Activated naive CD8-positive, alpha-beta T cell treated with anti-CD3 and anti-CD28 coated beads, Interleukin-2, amount 50 U/mL, for 24 hours (primary cell): ENCODE measurements at places on chromosomes 2 and 18.

GRCh38 chr2:158719403-158719802, 75.7 kb upstream of the DAPL1 start:
- no peak for DNase-seq

DNA sequence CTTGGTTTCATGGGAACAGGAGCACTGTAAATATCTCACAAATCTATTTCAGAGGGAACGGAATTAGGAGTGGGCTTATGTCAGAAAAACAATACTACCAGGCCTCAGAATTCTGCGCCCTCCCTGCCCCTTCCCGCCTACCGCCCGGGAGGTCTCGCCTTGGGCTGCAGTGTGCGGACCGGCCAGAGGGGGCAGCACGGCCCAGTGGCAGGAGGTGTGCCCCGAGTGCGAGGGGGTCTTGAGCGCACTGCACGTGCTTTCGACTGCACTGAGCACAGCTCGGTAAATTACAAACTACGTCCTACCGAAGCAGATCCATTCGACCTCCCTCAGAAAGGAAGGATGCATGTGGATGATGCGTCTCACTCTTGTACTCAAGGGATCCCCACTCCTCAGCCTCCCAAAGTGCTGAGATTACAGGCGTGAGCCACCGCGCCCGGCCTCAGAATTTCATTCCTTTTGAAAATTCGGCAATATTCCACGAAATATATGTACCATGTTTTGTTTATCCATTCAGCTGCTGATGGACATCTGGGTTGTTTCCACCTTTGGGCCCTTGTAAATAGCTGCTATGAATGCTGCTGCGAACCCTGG, 297.0 kb downstream of the BCL2 start:
- DNase-seq = peak; percentile 41

DNA sequence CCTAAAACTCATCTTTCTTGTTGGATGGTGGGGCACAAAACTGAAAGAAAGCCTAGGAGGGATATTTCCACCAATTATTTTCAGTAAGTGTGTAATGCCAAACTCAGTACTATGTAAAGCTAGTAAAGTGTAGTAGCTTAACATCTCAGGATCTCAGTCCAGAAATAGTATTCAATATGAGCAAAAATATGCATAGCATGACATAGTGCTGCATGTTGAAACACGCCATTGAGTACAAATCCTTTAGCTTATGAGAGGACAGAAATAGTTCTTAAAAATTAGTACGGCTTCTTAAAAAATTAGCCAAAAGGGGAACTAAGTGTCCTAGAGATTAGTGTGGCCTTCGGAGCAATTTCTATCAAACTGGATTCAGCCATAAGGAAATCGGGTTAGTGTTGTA, 21.7 kb upstream of the ATL2 start:
- DNase-seq = no peak

DNA sequence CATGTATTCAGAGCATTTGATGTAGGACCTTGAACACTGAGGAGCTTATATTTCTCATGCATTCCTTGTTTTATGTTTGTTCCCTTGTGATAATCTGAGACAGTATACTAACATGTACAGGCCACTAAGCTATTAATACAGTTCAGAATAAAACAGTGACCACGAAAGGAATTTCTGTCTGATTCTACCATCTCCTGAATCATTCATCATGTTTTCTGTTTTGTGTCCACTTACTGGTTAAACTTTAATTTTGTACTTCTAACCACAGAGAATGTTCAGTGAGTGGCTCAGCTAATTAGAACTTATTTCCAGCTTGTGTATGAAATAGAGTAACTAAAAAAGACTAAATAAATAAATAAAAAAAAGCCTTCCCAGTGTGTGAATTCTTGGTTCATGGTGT, 110.4 kb downstream of the LRP1B start:
- DNase-seq = no peak

DNA sequence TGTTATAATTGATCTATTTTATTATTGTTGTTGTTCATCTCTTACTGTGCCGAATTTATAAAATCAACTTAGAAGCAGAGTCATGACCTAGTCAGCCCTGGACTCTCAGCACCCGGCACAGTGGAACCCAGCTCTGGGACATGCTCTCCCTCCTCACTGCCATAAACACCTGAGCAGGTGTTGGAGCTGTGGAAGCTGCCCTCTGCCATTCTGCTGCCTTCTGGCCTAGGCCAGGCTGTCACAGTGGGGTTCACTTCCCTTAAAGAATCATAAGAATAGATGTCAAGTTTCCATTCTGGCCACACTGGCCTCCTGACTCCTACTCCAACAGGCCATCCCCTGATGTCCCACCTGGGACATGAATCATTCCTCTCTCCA, 192.2 kb downstream of the ZFP36L2 start:
- DNase-seq = no peak

- no peak for DNase-seq
Observed at GRCh38 chr18:22987547-22988189, 54.5 kb downstream of the RBBP8 start.

GRCh38 chr18:30280861-30281470, 761.6 kb downstream of the DSC3 start:
- no peak for DNase-seq

- DNase-seq = no peak
Observed at GRCh38 chr18:61019338-61020301, 313.6 kb upstream of the CDH20 start.
